Globus pallidus (tissue), 1 donor: ENCODE measurements at places on chromosomes 5 and 9.

DNA sequence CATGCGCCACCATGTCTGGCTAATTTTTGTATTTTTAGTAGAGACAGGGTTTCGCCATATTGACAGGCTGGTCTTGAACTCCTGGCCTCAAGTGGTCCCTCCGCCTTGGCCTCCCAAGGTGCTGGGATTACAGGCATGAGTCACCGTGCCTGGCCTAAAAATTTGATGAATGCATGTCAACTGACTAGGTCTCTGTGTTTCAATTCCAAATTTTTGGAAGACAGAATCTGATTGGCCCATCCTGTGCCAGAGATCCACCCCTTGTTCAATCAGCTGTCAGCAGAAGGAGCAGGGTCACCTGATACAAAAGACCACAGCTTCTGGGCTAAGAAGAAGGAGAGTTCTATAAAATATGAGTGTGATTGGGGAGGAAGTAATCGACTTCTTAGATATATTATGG lies 43.5 kb upstream of the COL15A1 start:
- DNase-seq: no peak

- DNase-seq: no peak
Observed at GRCh38 chr5:143147902-143148301, 255.6 kb downstream of the NR3C1 start.

DNA sequence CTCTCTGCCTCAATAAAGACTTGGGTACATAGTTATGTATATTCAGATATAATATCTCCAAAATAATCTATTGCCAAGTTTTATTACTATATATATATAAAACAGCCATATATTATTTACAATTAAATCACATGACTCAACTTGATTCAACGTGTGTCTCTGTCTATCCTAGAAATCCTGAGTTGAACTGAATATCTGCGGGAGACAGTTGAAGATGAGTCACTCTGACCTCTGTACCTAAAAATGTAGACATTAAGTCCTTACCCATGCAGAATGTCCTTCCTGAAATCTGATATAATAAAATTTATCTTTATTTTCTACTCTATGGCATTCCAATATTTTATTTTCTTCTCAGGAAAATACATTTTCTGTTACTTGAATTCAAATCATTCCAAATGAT lies 218.2 kb upstream of the PRDM9 start:
- no peak for DNase-seq

GRCh38 chr5:146633323-146633764 lies 117.4 kb upstream of the GPR151 start:
- DNase-seq: no peak

DNA sequence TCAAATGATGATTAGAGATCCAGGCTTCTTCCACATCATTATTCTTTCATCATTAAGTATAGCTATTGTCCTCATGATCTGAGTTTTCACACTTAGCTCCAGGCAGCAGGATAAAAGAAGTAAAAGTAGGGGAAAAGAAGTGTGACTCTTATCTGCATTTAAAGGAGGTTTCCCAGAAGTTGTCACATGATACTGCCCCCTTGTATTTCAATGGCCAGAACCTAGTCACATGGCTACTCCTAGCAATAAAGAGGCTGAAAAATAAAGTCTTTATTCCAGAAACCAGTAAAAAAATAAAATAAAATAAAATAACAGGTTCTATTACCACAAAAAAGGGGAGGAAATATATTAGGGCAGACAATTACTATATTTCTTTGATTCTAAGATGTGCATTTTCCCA lies 5.3 kb upstream of the NDUFS4 start:
- no peak for DNase-seq
